ENCODE measurements at places on chromosomes 11 and 22.

GRCh38 chr22:25365491-25366261 lies 146.2 kb downstream of the CRYBB2 start:
- DNase-seq: no peak

GRCh38 chr22:28882545-28882877 lies 861 bp upstream of the ZNRF3 start:
- no peak for DNase-seq

DNA sequence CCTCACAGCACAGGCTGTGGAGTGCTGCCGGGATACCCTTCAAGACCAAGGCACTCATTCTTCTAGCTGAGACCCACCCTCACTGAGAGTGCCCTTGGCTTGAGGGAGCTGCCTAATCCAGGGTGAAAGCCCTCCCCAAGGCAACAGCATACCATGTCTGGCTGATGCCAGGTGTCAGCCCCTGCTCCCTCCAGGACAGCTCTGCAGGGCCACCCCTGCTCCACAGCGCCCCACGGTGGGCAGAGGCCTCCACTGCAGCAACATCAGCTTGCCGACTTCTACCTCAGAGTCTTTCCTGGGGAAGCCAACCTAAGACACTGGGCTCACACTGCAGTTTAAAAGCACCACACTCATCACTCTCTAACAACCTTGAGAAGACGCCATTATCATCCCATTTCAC lies 29.0 kb downstream of the TTLL1 start:
- DNase-seq: peak; percentile 18

DNA sequence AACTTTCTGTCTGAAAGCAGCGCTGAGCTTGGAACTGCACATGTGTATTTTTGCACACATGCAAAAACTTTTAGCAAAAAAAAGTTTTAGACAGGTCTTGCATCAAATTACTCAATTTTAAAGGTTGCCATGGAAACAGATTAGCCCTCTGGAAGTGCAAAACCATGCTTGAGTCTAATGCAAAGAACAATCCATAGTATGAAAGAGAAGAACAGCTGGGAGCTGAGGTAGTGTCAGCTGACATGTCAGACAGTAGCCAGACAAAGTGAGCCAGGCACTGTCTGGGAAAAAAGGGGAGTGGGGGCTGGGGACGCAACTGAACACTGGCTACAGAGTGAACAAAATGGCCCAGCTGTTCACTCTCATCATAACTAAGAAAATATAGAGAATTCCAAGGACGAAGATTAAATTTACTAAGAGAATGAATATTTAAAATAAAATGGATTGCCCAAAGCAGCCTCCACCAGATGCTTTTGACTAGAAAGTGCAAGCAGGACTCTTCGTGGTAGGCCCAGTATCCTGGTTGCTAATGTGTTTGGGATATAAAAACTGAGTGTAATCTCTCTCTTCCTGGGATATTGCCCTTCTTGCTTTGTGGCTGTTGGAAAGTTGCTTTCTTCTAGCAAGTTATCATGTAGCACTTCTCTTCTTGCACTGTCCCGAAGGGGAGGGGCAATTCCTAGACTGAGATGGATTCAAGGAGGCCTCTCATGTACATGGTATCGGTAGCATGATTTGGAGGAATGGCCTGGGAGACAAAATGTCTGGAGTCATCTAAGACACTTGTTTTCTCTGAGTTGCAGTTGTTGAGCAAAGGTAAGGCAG lies 434.1 kb upstream of the FAT3 start:
- DNase-seq: no peak

DNA sequence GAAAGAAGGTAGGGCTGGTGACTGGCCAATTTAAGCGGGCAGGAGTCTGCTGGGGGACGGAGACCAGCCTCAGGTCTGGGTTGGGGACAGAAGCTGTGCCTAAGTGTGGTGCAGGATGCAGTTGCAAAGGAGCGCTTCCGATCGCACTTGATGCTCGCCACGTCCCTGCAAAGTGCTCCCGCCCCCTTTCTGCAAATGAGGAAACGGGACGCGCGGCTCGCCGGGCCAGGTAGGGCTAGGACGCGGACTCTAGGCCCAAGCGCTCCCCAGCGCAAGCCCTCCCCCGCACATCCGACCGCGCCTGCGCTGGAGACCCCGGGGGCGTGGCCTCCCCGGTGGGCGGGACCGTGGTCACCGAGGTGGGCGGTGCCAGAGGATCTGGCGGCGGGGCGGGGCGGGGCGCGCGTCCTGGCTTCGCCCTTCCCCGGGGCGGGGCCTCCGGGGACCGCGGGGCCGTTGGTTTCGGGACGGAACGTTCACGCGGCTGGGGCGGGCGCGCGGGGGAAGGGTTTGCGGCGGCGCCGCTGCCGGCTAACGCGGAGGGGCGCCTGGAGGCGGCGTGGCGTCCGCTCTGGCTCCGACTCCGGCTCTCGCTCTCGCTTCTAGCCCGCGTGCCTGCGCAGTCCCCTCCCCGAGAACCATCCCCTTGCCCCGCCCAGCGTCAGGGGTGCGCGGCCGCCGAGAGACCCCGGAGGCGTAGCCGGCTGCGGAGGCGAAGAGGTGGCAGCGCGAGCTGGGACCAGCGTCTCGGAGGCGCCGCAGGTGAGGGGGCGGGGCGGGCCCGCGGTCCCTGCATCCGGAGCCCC lies at the start of gene FAM118A:
TSS of gene FAM118A (plus strand) at position 513 of the 806 bp plus-strand sequence. CDS start 12,446 bp downstream, outside the sequence.
- DNase-seq: peak; percentile 82

DNA sequence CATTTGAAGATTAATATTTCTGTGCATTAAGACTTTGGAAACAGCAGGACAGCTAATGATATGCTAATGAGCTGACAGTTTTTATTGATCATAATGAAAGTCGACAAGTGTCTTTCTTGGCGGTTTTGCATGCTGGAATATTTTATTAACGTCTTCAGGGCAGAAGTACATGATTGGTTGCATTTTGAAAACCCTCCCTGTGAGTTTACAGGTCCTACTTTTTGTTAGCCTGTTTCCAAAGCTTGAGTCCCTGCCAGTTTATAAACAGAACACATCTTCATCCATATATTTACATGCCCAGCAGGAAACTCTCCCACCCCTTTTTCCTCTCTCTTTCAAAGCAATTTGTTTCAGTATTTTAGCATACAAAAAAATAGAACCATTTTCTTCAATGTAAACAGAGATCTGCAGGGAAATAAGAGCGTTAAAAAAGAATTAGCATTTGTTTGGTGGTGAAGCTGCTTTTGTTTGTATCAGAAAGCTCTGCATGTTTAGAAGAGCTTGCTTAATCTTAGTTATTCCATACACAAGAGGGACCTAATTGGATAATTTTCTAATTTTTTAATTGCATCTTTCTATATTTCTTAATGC lies 243.6 kb downstream of the NELL1 start:
- no peak for DNase-seq

GRCh38 chr22:24809331-24809730 lies 3.3 kb downstream of the SGSM1 start:
- DNase-seq: no peak

GRCh38 chr22:20672082-20672424 lies 101.9 kb upstream of the SERPIND1 start:
- DNase-seq: no peak

GRCh38 chr22:47919001-47919441 lies 1156.6 kb downstream of the TBC1D22A start:
- peak; percentile 4 for DNase-seq

- no peak for DNase-seq
Measured at GRCh38 chr22:49533886-49534285, 293.8 kb downstream of the BRD1 start.

GRCh38 chr11:107691000-107691750 lies 20.7 kb downstream of the SLN start:
- DNase-seq: no peak

- DNase-seq: no peak
Measured at GRCh38 chr11:125069796-125070195, 6.7 kb downstream of the SLC37A2 start.

GRCh38 chr11:117385906-117386305 lies 58.3 kb downstream of the CEP164 start:
- DNase-seq: no peak

GRCh38 chr11:112503410-112503809 lies 242.8 kb upstream of the PLET1 start:
- DNase-seq: no peak

DNA sequence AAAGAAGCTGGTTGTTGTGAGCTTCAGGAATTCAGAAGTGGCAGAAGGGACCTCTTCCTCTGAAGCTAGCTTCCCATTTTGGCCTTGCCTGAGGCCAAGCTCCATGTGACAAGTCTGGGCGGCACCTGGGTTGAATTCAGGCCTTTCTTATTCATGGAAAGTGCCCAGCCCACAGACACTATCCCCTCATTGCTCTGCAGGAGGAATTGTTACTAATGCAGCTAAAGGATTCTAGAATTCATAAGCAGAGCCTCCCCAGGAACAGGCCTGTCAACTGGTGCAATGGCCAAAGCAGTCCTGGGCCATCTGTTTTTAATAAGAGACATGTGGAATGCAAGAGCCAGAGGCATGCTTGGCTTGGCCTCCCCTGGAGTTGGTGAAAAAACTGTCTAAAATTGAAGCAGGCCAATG lies 71.4 kb downstream of the SLC1A2 start:
- no peak for DNase-seq

DNA sequence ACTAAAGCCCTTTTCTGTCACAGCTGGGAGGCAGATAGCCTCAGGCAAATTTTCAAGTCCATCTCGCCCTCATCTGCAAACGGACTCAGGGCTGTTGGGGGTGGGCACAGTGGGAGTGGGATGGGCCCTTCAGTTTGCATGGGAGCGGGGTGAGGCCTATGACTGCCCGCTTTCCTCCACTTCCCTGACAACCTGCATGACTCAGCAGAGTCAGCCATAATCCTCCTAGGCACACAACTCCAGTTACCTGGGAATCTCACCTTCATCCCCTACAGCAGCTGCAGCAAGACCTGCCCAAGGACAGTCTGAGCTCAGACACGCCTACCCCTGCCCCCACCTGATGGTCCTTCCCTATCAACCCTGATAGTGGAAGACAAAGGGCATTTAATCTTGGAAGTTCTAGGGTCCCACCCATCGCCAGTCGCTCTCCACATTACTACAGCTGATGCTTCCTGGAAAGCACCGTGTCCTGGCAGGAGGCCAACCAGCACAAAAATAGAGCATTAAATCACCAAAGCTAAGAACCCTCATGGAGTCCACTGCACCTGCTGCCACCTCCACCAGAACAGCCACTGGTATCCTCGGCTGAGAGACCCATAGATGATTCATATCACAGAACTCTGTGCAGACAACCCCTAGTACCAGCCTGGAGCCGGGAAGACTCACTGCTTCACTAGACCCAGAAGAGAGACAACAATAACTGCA lies 319.3 kb downstream of the DCDC1 start:
- peak; percentile 85 for DNase-seq

DNA sequence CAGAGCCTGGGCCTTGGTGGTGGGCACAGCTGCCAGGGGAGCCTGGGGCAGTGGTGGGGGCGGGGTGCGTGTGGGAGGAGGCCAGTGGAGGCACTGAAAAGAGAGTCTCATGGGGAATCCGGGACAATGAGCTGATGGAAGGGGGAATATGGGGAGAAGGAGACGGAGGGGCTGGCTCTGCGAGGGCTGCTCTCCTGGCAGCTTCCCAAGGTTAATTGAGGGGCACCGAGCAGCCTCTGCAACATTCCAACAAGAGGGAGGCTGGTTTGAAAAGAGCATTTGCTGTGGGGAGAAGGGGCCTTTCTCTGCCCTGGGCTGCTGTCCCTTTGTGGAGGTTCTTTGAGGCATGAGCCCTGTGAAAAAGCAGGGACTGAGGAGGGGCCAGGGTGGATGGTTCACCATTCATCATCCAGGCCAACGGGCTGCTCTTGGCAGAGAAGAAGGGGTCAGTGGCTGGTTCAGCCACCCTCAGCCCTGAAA lies 9.4 kb upstream of the IGSF9B start:
- DNase-seq: peak; percentile 35

DNA sequence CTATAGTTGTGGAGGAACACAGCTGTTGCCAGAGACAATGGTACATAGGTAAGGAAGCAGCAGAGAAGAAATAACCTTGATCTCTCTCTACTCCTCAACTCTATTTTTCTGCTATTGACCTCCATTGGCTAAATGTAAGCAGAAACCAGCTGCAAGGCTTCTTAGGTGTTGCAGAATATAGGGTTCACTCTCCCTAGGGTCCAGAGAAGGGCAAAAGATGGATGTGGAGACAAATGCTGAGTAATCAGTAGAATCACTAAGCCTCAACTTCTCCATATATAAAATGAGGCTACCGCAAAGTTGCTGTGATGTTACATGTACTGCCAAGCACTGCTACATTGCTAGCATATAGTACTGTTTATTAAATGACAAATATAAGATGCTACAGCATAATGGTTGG lies 120.6 kb downstream of the PDE3B start:
- DNase-seq: no peak

DNA sequence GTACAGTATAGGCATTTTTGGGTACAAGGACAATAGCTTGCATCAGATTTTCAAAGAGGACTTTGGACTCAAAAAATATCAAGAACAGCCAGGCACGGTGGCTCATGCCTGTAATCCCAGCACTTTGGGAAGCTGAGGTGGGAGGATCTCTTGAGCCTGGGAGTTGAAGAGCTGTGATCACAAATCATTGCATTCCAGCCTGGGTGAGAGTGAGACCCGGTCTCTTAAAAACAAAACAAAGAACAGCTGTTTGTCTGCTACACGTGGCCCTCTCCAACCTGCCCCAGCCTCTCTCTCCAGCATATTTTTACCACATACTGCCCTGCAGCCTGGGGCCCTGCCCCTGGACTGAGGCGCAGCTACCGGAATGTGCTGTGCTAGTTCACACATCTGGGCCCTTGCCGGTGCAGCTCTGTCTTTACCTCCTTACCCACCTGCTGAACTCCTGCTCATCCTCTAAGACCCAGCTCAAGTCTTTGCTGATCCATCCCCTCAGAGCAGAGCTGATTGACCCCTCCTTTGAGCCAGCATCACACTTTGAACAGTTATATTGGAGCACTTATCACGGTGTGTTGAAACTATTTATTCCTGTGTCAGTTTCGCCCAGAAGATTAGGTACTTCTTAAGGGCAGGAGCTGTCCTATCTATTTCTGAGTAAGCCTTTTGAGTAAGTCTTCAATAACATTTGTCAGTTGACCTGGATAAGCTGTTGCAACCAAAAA lies 29.4 kb downstream of the GRIK4 start:
- no peak for DNase-seq

GRCh38 chr11:65625628-65626342 lies 10.2 kb downstream of the PCNX3 start:
- DNase-seq: no peak

- no peak for DNase-seq
Measured at GRCh38 chr11:124812876-124813275, 12.7 kb upstream of the MSANTD2 start.

GRCh38 chr11:115122274-115122673 lies 381.9 kb downstream of the CADM1 start:
- no peak for DNase-seq

DNA sequence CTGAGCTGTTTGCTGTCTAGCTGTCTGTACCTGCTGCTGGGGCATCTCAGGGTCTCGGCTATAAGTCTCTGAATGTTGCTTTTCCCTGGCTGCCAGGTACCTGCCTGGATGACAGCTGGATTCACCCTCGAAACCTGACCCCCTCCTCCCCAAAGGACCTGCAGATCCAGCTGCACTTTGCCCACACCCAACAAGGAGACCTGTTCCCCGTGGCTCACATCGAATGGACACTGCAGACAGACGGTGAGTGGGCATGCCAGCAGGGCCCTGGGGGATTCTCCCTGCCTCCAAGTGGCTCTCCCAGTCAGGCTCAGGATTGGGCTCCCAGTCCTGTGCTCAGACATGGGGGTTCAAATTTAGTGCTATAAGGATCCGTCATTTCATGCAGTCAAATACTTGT lies 12.9 kb downstream of the IL17RA start:
- DNase-seq: no peak

GRCh38 chr11:6129635-6130034 lies 22.2 kb downstream of the OR56B4 start:
- no peak for DNase-seq

GRCh38 chr11:2752923-2753322 lies 53.1 kb upstream of the KCNQ1OT1 start:
- no peak for DNase-seq
